Left ventricle myocardium superior (tissue), 1 donor: ENCODE measurements at places on chromosomes 1 and 21. TPM values are rescaled to one million over a fixed set of nuclear protein-coding genes. Genes with fewer than 3 reads are reported as not detected.

DNA sequence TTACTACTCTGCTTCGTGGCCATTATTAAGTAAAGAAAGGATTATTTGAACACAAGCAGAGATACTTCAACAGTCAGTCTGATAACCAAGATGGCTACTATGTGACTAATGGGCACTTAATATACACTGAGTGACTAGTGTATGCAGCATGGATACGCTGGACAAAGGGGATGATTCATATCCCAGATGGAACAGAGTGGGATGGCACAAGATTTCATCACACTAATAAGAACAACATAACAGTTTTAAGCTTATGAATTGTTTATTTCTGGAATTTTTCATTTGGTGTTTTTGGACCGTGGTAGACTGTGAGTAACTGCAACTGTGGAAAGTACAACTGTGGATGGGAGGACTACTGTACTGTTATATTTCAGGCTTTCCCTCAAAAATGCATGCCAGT lies 9.4 kb downstream of the ZCCHC17 start:
- no peak for DNase-seq

GRCh38 chr1:170415710-170416372 lies 116.1 kb upstream of the GORAB start:
- no peak for DNase-seq

DNA sequence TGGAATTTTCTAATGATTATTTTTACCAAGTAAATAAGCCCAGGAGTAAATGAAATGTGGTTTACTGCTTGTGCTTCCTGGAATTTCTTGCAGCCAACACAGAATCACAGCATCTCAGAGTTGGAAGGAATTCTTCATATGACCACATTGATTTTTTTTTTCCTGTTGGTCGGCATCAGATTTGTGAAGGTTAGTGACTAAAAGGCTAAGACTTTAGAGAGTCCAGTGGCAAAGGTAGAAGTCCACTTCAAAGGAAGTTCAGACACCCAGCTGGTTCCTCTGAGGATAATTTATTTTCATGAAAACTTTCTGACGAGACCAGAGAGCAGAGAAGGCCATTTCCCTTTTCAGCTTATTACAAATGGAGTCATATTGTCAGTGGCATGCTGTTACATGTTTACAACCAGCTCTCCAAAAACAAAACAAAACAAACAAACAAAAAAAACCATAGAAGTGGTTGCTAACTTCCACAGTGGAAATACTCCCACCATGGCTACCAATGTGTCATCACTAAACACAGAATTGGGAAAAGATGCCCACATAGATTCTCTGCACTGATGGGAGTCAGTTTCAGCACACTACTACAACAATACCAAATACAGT lies 77.2 kb upstream of the CDC42BPA start:
- DNase-seq: no peak

- no peak for DNase-seq
Measured at GRCh38 chr1:178540646-178541045, 27.7 kb downstream of the TEX35 start.

DNA sequence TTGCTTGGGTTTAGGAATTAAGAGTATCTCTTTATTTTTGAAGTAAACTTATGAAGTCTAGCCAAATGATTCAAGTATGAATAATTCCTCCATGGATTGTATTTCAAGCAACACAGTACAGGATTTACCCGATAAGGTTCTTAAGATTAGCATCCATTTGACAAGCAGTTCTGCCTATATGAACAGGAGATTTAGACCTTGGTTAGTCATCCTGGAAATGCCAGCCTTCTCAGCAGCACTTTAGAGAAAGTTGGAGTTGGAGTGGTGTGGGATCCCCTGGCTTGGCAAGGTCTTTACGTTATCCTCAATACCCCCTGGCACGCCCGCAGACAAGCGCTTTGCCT lies 1.6 kb downstream of the BCAR3 start:
- no peak for DNase-seq

The UBE2J2 gene
- 39.5 TPM for total RNA-seq

GRCh38 chr1:214002060-214002459 lies 14.3 kb downstream of the PROX1 start:
- no peak for DNase-seq

- no peak for DNase-seq
Measured at GRCh38 chr1:91699339-91699974, 186.5 kb downstream of the TGFBR3 start.

The ADGRL4 gene
- 21.2 TPM for total RNA-seq

DNA sequence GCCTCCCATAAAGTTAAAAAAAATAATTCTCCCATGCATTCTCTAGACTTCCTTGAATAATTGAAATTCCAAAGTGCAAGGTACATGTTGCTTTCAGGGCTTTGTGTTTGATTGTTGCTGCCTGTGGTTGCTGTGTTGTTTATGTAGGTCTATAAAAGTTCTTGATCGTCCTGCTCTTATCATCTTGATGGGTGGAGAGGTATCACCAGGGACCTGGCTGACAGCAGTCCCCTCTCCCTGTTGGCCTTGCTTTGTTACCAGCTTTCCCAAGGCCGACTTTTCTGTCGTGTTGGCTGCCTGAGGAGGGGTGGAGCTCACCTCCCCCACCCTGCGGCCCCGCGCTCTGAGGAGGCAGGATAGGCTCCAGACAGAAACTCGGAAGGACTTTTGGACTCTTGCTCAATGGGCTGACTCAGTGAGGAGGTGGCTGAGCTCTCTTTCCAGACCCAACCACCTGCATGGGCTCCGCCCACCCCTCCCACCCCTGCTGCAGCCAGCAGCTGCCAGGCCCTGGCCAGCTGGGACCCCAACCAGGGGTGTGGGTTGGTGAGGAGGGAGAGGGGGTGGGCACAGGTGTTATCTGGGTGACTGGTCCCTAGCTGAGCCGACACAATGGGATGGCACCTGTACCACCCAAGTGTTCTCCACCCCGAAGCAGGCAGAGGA lies 2.0 kb downstream of the INAVA start:
- no peak for DNase-seq

DNA sequence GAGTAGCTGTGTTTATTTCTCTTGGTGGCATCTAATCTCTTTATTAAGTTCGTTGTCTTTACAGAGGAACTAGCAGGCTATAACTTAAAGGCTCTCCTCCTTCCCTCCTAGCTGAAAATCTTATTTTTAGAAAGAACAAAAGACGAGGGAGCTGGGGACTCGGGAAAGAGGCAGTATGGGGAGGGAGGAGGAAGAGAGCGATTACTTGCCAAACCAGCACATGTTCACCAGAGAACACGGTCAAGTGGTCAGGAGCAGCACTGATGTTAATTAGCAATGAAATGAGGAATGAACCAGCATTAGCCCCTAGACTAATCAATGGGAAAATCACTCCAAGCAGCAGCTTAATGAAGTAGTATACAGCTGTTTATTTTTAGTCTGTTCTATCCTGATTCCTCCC lies 171.3 kb upstream of the ESRRG start:
- no peak for DNase-seq

The PROK1 gene
- total RNA-seq: not detected

DNA sequence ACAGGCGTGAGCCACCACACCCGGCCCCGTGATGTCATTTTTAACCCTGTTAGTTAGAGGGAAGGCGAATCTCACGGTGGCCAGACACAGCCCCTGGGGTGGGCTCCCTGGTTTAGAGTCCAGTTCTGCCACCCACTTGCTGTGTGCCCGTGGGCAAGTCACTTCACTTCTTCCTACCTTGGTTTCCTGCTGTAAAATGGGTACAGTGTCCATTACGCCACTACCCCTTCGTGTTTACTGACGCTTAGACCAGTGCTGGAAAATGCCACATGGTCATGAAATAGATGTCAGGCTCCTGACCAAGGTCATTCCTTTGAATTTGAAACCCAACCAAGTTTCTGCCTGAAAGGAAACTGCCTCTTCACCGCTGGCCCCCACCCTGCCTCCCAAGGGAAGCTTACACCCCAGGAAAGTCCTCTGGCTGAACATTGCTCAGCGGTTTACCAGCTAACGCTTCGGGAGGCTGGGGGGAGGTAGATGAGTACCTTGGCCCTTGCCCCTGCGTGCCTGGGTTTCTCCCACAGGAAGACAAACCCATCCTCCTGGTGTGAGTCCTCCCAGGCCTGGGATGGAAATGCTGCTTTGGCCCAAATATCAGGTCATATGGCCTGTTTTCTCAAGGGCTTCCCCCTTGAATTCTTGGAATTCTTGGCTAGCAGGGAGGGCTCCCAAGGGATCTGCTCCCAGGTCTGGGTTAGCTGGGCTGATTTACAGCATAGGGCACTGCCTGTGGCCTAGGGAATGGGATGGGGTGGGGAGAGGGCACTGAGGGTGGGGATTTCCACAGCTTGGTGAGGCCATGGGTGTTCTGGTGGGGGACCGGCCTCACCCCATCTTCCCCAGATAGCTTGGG lies 7.6 kb upstream of the AADACL4 start:
- peak; percentile 65 for DNase-seq

- no peak for DNase-seq
Measured at GRCh38 chr1:119962296-119962968, 66.1 kb upstream of the ADAM30 start.

GRCh38 chr1:94858276-94858675 lies 38.1 kb downstream of the SLC44A3 start:
- DNase-seq: no peak

- no peak for DNase-seq
Measured at GRCh38 chr1:219744652-219745469, 132.0 kb upstream of the ZC3H11B start.

DNA sequence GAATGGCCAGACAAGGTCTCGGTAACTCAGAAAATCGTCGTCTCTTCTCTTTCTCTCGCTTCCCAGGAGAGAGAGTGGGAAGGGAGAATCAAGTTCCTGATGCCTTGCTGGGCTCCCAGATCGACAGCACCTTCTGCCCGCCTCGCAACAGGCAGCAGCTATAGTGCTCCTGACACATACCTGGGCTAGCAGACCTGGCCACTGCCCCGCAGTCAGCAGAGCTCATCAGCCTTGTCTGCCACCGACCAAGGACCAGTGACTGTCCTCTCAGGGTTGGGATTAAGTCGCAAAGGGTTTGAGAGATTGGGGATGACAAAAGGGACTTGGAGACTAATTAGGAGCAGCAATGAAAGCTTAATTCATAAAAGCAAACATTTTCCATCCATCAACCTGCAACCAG lies 4.1 kb downstream of the RUNX3 start:
- no peak for DNase-seq

The PIK3CD gene
- 3.4 TPM for total RNA-seq

GRCh38 chr1:59455206-59455605 lies 158.3 kb downstream of the FGGY start:
- no peak for DNase-seq

DNA sequence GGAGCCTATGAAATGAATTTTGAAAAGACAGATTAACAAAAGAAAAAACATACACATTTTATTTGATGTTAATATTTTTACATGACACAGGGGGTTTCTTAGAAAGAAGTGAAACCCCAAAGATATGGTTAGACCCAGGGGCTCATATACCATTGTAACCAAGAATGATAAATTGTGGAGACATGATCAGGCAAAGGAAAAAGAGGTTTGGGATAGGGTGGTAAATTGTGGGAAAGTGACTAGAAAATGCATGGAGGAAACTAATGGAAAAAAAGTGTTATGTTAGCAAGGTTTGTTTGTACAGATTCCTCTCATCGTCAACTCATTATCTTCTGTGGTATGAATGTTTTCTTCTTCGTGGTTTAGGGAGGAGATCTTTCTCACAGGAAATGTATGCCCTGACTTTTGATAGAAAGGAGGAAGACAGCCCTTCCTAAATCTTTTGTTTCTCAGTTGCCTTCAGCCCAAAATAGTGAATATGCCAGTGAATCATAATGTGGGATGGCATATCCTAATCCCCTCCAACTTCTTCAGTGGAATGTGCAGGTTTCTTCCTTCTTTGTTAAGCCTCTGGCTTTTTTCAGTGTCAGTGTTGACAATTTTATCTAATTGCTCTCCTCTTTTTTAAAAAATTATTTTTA lies 140.4 kb upstream of the UBE2U start:
- no peak for DNase-seq

The WLS gene
- 75.0 TPM for total RNA-seq
